ENCODE measurements at places on chromosomes 1 and 21. TPM values are rescaled to one million over a fixed set of nuclear protein-coding genes. Genes with fewer than 3 reads are reported as not detected.

DNA sequence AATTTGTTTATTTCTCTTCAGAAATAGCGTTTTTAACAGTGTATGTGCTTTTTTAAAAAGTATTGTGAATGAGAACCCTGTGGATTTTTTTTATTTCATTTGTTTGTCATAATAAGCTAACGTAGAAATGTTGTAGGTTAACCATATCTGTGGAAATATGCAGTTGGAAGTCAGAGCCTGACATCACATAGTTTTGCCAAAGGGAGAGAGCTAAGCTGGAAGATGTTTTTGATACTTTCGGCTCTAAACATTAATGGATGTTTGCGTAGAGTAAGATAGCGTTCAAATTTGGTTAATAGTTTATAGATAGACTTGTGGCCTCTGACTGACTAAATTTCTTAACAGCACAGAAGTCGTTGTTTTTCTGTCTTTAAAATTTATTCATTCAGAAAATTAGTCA, 47.4 kb upstream of the ANGPTL1 start:
- no peak for DNase-seq

DNA sequence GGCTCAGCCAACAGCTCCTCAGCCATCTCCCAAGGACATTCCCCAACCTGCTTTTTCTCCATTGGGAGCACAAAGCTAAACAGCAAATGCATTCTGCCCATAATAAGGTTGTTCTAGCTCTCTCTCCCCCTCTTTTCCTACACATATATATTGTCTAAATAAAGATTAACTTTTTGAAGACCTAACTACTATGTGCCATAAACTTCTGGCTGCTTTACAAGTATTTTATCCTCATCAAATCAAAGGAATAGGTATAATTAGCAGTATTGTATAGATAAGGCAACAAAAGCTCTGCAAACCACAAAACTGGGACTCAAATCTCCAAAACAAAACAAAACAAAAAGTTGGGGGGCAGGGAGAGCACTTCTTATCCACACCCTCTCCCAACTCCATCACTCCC, 43.4 kb downstream of the TGFBR3 start:
- no peak for DNase-seq

GRCh38 chr1:31689854-31690253, 14.0 kb downstream of the COL16A1 start:
- no peak for DNase-seq

DNA sequence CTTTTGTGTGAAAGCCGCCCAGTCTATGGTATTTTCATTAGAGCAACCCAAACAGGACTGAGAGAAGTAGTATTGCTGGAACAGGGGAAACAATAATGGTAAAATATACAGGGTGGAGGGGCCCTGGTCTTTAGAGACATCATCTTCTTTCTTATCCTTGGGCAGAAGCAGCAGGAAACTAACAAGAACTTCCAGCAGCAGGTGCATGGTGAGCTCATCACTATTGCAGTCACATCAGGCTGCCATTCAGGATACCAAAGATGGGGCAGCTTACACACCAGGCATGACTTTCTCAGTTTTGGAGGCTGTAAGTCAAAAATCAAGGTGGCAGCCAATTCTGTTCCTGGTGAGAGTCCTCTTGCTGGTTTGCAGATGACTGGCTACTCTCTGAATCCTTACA, 478.3 kb upstream of the RUNX1 start:
- DNase-seq: no peak

DNA sequence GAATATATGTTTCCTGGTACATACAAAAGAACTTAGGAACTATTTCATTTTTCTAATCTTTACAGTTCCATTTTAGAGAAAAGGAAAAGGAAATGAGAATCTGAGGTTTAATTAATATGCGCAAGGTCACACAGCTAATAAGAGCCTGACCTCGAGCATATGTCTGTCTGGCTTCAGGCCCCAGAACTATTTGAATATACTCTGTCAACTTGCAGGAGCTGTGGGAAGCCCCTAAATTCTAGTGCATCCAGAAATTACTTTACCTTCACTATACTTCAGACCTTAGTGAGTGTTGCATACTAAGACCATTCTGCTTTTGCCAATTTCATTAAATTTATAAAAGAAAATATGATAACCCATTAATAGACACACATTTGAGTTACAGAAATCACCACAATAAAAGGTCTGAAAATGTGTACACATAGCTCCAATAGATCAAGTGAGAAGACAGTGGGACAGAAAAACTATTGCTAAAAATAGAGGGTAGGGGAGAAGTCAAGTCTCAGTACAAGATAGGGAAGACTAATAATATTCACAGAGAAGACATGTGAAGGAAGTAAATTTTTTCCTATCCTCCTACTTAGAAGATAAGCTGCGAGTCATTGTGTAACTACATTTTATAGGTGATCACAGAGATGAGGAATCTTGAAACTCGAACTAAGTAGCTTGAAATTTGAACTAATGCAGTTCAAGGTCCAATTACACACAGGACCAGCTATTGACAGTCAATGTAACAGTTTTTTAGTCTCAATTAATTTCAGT, 3.8 kb downstream of the RGS13 start:
- DNase-seq: no peak

DNA sequence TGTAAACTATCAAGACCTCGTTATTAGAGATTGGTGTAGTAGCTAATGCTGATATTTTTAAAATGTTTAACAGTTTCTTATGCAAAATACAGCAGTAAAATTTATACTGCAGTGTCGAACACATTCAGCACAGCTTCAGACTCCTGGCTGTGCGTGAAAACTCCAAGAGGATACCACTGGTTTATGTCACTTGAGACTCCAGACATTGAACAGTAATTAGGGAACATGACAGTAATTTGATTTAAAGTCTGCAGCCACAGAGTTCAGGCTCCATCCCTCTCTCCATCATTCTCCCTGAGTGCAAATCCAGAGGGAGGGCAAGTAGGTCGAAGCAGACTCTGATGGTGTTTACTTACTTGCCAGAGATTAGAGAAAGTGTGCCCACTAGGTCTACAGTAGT, 94.2 kb downstream of the AK5 start:
- DNase-seq: no peak

GRCh38 chr1:80083892-80084291, 1077.4 kb upstream of the ADGRL4 start:
- no peak for DNase-seq

DNA sequence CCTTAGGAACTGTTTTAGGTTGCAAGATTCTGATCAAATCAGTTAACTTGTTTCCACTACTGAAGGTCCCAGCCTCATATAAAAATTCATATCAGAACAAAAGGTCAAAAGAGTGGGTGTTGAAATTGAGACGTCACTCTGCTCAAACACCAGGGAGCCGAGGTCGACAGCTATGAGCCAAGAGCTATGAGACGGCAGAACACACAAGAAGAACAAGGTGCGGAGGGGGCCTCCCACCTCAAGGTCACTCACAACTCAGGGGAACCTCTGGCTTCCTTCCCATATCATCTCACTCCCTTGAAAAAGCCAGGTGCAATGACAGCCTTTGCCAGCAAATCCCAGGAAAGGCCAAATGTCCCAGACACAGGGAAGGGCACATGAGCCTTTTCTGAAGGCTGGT, 749 bp downstream of the SEC16B start:
- no peak for DNase-seq

DNA sequence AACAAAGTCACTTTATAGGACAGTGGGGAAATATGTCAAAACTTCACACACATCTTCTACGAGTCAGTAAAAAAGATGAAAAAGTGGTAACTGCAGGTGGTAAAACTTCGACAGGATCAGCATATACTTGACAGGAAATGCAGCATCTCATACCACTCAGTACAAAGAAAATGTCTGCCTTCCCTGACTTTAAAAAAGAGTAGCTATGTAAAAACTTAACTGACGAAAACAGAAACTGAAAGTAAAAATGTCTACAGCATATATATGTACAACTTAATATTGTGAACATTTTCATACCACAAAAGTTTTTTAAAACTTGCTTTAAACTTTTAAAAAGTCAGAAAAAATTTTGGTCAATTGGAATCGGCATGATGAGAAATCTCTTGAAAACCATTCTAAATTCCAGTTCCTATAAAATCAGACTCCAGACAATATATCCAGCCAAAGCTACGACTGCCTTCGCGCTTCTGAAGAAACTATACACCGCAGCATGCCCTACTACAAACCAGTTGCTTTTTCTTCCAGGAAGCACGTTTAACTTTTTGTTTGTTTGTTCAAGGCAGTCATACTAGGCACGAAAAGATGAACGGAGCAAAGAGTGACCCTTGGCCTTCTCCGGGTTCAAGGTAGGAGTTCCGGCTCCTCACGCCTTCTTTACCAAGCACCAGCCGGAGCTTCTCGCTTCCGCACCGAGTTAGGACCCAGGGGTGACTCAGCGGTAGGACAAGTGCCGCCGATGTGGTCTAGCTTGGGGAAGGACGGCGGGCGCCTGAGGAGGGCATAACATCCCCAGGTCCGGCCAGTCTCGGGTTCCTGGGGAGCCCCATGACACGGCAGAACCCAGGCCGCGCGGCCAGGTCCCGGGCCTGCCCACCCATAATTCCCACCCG, 612 bp downstream of the PSMA5 start:
- no peak for DNase-seq

GRCh38 chr1:19646377-19647319, 2.5 kb downstream of the NBL1 start:
- DNase-seq: no peak

DNA sequence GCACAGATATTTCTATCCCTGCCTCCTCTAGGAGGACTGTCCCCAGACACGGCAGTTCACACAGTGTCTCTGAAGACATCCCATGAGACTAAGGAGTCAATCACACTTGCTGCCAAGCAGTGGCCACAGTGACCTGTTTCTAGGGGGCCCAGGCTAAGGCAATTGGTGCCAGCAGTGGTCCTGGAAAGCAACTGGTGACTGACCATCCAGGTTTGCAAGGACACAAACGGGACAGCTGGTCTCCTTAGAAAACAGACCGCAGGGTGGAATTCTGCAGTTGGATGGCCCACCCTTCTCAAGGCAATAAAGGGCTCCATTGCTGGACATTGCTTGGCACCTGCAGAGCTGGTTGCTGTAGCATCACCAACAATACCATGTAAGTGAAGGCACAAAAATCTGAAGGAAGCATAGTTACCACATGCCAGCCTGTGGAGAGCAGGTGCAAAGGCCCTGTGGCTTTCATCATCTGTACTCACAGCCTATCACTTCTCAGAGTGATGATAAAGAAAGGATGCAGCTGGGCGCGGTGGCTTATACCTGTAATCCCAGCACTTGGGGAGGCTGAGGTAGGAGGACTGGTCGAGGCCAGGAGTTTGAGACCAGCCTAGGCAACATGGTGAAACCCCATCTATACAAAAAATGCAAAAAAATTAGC, 81.5 kb downstream of the STUM start:
- DNase-seq: no peak

FCER1G gene
- total RNA-seq: 22.0 TPM

CD101 gene
- 0.74 TPM for total RNA-seq

LRRC7 gene
- 0.44 TPM for total RNA-seq

NTRK1 gene
- total RNA-seq: 1.0 TPM

S100A14 gene
- 6.5 TPM for total RNA-seq

NMNAT1 gene
- total RNA-seq: 22.2 TPM

NHLH1 gene
- total RNA-seq: not detected

KRTAP11-1 gene
- not detected for total RNA-seq

MASP2 gene
- total RNA-seq: not detected

Measured in left ventricle myocardium inferior (tissue), 1 donor.